Stimulated activated CD4-positive, alpha-beta T cell treated with anti-CD3 and anti-CD28 coated beads, Interleukin-15, amount 100 ng/mL, for 1 hour (primary cell): ENCODE measurements at places on chromosomes 4 and X.

DNA sequence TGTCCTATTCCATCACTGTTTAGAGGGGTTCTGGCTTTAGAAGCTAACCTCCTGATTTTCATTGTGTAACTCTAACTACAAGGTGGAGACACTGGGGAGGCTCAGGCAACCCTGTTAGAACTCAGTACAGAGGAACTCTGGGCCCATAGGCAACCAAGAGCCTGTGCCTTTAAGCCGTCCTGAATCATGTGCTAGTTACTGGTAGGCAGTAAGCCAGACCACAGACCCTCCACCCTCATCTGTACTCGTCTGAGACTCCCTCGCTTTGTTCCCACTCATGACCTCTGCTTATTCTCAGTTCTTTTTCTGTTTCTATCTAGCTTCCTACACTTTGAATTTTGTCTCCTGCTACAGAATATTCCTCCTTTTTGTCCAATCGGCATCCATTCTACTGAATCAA is 31.4 kb downstream of the TBC1D1 start:
- no peak for DNase-seq

GRCh38 chrX:148024425-148025148 is 43.5 kb downstream of the FMR1NB start:
- no peak for DNase-seq

- no peak for DNase-seq
These were observed 39.8 kb downstream of the ZNF280C start for GRCh38 chrX:130228871-130229270.

DNA sequence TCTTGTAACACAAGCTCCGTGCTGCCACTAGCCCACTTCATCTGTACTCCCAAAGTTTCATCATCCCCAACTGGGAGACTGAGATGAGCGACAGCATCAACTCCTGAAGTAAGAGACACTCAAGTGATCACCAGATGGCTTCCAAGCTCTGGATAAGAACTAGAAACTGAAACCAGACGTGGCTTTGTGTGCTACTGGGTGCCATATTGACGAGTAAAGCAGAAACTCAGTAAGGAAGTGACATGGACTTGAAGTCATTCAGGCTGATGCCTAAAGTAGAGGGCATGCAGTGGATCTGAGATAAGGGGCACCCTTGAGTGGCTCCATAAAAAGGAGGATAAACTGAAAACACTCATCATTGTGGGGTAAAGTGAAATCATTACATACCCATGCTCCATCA is 72.4 kb downstream of the PCYT1B start:
- DNase-seq, result no peak

DNA sequence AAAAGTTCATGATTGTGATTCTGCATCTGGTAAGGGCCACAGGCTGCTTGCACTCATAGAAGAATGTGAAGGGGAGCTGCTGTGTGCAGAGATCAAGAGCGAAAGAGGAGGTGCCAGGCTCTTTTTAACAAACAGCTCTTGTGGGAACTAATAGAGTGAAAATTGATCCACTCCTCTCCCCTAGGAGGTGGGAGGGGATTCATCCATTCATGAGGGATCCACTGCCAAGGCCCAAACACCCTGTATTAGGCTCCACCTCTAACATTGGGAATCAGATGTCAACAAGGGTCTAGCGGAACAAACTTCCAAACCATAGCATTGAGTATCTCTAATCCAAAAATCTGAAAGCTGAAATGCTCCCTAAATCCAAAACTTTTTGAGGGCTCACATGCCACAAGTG is 16.4 kb upstream of the PPID start:
- no peak for DNase-seq

- no peak for DNase-seq
These were observed 344.0 kb downstream of the CENPC start for GRCh38 chr4:67201334-67201733.

DNA sequence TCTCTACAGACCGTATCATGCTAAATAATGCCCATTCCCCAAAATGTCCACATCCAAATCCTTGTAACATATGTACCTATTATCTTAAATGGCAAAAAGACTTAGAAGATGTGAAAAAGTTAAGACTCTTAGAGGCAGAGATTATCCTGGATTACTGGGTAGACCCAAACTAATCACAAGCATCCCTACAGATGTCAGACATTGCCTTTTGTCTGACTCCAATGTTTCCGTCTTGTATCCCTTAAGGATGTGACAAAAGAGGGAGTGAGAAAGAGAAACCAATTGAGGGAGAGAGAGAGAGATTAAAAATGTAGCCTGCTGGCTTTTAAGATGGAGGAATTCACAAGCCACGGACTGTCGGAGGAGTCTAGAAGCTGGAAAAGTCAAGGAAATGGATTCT is 401.9 kb upstream of the FSTL5 start:
- no peak for DNase-seq

DNA sequence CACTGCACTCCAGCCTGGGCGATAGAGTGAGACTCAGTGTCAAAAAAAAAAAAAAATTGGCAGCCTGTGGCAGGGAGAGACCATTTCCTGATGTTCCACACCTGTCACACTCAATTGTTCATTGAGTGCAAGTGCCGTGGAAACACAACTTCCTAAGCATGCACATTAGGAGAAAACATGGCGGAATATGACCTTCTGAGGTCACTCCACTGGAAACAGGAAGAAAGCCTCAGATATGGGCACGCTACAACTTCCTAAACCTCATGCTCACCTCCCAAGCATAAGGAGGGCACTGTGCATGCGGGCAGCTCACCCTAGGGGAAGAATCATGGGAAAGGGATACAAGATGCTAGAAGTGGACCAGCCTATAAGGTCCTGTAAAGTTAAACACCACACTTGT is 28.5 kb upstream of the CD99 start:
- no peak for DNase-seq

DNA sequence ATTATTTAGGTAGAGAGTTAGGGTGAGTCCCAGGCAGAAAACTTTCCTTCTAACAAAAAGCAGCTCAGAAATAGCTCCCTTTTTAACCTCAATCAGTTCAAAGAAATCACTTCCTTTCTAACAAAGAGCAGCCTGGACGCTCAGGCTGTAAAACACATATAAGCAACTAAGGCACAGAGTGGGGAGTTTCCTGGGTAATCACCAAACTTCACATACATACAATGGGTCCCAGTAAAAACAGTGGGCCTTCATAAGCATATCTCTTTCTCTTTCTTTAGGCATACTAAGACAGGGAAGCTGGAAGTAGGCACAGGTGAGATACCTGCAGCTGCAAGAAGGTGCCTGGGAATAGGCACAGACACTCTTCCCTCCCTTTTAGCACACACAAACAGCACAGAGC is 4.9 kb upstream of the NAF1 start:
- no peak for DNase-seq

GRCh38 chr4:180990931-180991330 is 1252.3 kb upstream of the TENM3 start:
- DNase-seq, result no peak

GRCh38 chr4:156948133-156948532 is 23.5 kb downstream of the PDGFC start:
- no peak for DNase-seq

DNA sequence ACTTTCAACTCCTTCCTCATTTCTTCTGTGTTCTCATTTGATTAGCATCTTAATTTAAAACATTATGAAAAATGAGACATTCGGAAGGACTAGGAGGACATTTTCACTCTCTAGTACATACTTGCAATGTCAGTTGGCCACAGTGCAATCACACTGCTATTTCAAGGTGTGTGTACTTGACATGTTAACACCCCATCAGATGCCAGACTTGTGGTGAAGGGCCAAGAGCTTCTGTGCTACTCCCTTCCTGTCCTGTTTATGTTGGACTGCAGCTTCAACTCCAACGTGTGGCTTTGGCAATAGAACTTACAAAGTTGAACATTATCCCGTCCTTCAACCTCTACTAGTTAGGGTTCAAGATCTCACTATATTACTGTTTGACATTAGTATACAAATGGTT is 221.0 kb downstream of the PALLD start:
- no peak for DNase-seq

DNA sequence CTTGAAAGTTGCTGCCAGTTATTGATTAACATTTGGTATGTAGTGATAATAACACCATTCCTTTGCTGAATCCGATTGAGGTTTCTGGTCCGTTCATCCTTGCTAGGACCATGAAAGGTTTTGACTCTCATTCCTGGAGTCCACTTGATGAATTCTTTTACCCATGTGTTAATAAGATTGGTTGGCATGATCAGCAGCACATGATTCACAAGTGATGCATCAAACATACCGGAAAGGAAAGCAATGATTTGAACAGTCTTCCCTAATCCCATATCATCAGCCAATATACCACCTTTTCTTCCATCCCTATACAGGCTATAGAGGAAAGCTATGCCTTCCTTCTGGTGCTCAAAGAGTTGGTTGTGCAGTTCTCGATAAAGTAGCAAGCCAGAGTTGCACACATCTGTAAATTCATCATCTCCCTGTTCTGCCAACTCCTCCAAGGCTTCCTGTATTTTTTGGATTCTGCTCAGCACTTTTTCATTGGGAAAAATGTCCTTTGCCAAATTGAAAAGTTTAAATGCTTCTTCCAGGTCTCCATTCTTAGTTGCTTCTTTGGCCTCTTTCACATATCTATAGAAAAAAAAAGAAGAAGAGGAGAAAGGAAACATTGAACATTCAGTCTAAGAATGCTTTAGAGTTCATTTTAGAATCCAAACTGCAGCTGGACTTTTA is 26.7 kb downstream of the PIN4 start:
- no peak for DNase-seq

DNA sequence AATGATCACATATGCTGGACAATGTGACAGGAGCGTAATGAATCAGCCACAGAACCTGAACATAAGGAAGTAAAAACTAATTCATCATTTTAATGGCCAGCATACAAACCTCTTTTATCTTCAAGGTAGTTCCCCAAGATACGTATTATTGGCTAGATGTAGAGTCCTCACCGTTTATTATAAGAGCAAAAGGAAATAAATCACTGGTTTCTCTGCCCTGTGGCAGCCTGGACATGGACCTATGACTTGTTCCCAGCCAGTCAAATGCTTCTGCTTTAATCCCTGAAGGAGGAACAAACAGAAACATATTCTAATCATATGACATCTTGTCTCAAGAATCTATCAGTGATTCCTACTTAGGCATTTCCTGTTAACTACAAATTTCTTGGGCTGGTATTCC is 86.8 kb upstream of the FAM241A start:
- no peak for DNase-seq

DNA sequence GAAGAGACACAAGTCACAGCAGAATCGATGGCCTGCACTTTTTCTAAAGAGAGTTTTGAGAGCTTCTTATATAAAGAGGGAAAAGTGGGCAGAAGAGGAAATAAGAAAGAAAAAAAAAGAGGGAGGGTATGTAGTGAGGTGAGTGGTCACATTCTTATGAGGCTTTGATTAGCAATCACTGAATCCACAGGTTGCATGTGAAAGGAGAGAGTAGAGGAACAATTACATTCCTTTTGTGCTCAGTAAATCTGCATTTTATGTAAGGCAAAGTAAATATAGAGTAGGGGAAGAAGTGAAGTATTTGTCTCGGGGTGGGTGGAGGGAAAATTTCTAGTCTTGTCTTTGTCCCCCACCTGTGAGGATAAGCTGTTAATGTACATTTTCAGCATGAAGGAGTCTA is 26.8 kb upstream of the MBTPS2 start:
- DNase-seq, result no peak

GRCh38 chr4:76943129-76943620 is 6.4 kb upstream of the SEPTIN11 start:
- DNase-seq, result no peak

DNA sequence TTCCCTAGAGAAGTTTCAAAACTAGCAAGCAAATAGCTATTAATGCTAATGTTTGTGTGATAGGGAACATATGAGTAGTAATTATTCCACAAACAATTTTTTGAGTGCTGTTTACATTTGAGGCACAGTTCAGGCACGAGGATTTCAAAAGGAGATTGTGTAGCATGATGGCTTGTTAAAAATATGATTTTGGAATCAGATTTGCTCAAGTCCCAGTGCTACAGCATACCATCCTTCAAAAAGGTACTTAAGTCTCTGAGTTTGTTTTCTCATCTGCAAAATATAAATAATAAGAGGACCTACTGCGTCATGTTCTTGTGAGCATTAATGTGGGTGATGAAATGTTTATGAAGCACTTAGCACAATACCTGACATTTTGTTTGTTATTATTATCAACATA is 11.3 kb downstream of the TLR8 start:
- no peak for DNase-seq

DNA sequence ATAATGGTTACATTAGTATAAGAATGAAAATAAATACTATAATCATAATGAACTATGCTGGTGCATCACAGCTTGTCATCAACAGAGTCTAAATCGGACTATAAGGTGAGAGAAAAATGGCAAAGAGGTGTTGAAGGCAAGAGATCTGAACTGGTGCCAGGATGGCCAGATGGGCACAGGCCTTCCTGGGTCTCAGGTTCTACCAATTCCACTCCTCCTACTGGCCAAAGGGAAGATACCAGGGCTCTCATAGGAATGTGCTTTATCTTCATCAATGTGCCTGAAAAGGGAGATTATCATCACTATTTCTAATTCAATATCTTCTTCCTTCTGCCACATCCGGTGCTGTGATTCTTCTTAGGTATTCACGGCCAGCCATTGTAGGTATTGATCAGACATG is 107.6 kb downstream of the GASK1B start:
- DNase-seq, result no peak

GRCh38 chr4:10168151-10168550 is 51.6 kb upstream of the WDR1 start:
- no peak for DNase-seq
